ENCODE measurements at places on chromosomes 11 and 22.
A peak's percentile ranks its signal among the peaks of the same experiment; 100 is the strongest.

- DNase-seq: no peak
These were observed 1.1 kb downstream of the DPF2 start for GRCh38 chr11:65334696-65335295.

DNA sequence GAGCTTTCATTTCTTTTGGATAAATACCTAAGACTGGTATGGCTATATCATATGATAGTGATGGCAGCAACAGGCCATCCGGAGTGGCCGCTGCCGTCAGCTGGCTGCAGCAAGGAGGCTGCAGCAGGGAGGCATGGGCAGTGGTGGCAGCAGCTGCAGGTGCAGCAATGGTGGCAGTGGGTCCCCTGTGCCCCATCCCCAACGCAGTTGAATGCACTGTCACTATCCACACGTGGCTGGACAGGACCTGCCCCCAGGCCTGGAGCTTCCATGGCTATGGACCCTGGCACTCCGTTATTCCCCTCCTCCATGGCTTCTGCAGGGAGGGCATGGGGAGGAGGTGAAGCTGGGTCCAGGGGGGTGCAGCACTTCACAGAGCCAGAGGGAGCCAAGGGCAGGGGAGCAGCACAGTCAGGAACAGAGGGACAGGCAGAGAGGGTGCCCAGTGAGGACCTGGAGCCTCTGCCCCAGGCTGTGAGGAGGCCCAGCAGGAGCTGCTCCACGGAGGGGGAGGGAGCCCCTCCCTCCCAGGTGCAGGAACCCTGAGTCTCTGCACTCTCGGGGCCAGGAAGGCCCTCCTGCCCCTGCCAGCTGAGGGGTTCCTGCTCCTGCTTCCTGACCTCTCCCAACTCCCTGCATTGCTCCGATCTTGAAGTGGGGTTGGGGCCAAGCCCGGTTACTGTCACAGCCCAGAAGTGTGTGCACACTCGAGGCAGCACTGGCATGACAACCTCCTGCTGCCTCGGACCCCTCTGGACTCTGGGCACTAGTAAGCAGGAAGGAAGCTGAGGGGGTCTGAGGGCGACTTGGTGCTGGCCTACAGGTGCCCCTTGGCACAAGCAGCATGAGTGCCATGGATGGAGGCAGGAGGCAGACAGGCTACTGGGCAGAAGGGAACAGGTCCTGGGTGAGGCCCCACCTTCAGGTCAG lies 466.3 kb downstream of the GUCY1A2 start:
- DNase-seq: no peak

- no peak for DNase-seq
These were observed 2.5 kb upstream of the RCN1 start for GRCh38 chr11:32088117-32088941.

- no peak for DNase-seq
These were observed 84.7 kb upstream of the AKIP1 start for GRCh38 chr11:8826139-8826786.

DNA sequence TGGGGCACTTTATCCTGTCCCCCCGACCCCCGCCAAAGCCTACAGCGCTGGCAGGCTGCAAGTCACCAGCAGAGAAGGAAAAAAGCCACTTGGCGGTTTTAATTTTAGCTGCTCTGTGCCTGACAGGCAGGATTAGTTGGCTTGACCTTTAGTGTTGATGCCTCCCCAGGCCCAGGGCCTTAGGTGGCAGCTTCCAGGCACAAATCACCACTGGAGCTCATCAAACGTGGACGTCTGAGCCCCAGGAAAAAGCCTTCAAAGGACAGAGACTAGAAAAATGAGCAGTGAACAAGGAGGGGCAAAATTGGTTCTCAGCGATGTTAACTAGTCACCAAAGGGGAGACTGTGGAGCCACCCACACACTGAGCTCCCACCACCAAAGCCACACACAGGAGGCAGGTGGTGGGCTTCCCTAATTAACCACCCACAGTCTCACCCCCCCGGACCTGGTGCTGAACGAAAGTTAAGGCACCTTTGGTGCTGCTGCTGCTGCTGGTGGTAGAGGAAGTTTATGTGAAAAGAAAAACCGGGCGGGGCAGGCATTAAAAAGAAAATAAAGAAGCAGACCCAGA lies 4.4 kb upstream of the PYGM start:
- DNase-seq: no peak

GRCh38 chr11:128941110-128941509 lies 1.6 kb downstream of the TP53AIP1 start:
- no peak for DNase-seq

GRCh38 chr11:125949271-125950177 lies 3.7 kb downstream of the VSIG10L2 start:
- no peak for DNase-seq

DNA sequence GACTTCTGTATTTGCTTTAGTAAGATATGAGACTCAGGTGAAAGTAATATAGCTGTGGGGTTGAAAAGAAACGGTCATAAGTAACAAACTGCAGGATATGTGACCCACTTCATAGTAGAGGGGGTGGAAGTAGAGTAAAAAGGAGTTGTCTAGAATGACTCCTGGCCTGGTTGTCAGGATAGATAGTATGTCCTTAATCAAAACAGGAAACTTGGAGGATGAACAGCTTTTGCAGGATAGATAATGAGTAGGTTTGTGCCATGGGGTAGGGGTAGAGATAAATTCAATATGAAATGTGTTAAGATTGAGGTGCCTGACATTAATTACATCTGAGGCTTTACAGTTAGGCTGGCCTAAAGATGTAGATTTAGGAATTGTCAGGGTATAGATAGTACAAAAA lies 47.0 kb upstream of the B3GNT6 start:
- DNase-seq: no peak

DNA sequence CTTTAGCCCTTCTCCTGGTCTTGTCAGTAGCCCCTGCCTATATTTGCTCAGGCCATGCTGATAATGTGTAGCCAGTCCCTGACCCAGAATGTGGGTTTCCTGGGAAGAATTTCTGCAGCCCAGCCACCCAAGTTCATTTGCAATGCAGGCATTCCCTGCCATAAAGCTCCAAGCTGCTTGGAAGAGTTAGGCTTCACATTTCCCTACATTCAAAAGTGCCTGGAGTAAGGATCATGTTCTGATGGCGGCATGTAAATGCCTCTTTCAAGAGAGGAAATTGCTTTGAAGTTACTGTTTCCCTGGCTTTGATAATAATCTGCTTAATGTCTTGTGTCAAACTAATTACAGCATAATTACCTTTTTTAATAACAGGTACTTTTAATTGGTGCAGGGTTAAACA lies 266.1 kb downstream of the MIAT start:
- DNase-seq: no peak

DNA sequence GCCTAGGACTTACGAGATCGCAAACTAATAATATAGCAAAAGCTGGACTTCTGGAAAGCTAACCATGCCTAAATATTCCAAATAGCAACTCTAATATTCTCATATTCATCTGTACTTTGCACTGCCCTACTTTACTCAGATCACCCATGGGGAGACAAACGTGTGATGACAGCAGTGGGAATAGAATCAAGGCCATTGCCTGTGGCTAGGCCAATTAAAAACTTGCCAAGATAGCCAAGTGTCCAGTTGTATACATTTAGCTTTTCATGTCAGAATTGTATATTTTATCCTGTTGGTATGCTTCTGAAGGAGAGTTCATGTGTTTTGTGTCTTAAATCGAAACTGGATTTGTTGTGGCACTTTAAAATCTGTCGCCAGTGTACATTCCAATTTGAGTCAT lies 1.2 kb upstream of the CEP126 start:
- DNase-seq: no peak

DNA sequence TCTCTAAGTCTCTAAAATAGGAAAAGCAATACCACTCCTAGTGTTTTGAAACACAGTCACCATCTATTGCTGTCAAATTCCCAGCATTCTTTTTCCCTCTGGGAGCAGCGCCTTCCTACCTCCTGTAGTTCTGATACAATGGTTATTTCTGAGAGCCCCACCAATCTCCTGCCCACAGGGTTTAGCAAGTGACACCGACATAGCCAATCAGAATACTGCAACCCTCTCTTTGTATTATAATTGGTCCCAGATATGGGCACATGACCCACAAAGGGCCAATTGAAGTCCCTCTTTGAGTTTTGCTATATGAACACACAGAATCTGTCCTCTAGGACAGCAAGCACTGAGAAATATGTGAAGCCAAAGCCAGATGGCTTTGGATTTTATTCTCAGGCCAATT lies 16.9 kb upstream of the ARHGAP42 start:
- DNase-seq: no peak

DNA sequence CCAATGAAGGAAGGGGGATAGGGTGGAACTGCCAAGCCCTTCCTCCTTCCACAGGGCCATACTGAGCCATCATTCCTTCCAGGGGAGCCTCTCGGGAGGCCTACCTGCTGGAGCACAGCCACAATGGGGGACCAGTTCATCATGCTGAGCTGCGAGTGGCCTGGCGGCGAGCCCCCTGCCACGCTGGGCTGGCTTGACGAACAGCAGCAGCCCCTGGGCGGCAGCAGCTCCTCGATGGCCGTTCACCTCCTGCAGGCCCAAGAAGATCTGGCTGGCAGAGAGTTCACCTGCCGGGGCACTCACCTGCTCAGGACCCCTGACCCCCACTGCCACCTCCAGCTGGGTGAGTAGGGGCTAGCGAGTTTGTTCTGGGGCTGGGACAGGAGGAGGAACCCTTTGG lies 5.9 kb downstream of the VSIG10L2 start:
- DNase-seq: no peak

- DNase-seq: no peak
These were observed 390.5 kb downstream of the OR4C45 start for GRCh38 chr11:50423208-50423607.

GRCh38 chr11:131683666-131684065 lies 313.3 kb downstream of the NTM start:
- DNase-seq: no peak

- peak; percentile 87 for DNase-seq
These were observed 34.1 kb downstream of the LIF start for GRCh38 chr22:30212363-30212995.

DNA sequence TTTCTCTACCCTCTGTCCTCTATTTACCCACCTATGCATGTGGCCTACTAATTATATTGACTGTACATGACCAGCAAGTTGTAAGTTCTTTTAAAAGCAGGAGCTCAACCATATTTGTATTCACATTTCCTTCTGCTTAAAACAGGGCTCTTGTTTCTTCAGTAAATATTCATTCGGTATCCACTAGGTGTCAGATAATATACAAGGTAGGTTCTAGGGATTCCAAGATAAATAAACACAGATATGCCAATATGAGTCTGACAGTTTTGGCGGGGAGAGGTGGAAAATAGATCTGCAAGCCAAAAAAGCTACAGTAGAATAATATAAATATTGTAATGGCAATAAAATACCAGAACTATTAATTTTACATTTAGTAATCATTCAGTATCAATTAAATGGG lies 15.3 kb upstream of the RAB30 start:
- no peak for DNase-seq

DNA sequence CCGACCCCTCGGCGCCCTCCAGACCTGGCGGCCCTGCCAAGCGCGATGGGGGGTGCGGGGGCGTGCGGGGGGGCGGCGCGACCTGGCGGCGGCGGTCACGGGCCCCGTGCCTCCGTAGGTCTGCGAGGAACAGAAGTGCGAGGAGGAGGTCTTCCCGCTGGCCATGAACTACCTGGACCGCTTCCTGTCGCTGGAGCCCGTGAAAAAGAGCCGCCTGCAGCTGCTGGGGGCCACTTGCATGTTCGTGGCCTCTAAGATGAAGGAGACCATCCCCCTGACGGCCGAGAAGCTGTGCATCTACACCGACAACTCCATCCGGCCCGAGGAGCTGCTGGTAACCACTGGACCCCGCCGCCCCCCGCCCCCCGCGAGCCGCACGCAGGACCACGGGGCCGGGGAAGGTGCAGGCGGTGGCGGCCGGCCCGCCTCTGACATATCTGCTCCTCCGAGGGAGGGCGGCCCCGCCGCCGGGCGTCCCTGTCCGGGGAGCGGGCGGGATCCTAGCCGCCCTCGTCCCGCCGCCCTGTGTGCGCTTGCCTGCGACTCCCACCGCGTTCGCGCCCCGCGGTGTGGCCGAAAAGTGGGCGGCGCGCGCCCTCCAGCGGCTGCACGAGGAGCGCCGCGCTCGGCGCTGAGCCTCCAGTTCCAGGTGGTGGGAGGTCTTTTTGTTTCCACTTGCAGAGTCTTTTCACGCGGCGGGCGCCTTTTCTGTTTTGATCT lies 2.1 kb downstream of the CCND1 start:
- peak; percentile 66 for DNase-seq

DNA sequence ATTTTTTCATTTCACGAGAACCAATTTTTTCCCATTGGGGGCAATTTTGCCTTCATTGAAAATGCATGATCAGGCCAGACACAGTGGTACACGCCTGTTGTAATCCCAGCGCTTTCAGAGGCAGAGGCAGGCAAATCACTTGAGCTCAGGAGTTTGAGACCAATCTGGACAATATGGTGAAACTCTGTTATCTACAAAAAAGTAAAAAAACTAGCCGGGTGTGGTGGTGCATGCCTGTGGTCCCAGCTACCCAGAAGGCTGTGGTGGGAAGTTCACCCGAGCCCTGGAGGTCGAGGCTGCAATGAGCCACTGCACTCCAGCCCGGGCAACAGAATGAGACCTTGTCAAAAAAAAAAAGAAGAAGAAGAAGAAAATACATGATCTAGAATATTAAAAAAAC lies 19.2 kb upstream of the UPK3A start:
- DNase-seq: no peak

- no peak for DNase-seq
These were observed 109.9 kb downstream of the FAR1 start for GRCh38 chr11:13778345-13778744.

- no peak for DNase-seq
These were observed 1397.8 kb upstream of the RAG2 start for GRCh38 chr11:37995886-37996285.

DNA sequence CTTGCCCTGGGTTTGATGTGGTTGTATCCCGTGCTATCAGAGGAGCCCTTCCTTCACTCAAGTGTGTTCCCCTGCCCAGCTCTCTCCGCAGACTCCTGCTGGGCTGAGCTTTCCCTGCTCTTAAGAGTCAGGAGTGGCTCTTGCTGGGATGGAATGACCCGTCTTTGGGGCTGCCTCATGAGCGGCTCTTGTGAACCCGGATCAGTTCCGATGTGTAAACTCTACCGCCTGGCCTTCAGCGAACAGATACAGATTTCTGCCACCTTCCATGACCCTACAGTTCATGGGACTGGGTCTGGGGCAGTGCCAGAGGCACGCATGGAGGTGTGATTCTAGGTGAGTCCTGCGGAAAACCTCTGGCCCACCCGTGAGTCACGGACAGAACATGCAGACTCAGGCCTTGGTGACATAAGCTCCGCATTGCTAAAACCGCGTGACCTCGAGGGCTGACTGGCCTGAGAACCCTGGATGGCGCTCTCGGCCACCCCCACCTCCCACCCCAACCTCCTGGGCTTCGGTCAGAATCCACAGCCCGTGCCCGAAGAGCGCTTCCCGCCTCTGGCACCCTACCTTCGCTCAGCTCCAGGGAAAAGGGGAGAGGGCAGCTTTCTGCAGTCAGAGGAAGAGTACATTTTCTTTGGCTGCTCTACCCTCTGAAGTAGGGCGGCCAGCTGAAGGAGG lies 1.3 kb upstream of the ZBTB16 start:
- no peak for DNase-seq
